ENCODE measurements at places on chromosomes 1 and 21.

DNA sequence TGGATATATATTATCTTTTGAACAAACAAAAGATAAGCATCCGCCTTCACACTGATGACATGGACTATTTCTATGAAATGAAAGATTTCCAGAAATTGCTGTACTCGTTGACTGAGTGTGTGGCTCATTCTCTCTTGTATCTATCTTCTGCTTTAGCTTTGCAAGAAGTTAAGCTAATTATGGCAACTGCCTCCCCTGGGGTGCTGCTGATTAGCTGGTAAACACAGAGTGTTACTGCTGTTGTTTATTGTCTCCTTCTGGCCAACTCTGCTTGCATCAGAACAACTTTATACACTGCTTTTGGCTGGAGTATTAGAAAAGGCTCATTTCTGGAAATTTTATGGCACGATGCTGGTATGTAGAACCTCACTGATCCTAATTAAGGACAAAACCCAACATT lies 95.6 kb upstream of the SNX7 start:
- DNase-seq, result no peak

GRCh38 chr1:62175568-62176179 lies 19.0 kb upstream of the L1TD1 start:
- DNase-seq, result peak; percentile 59

GRCh38 chr1:153577138-153577537 lies 11.5 kb upstream of the S100A2 start:
- no peak for DNase-seq

- no peak for DNase-seq
Measured at GRCh38 chr1:225044258-225044657, 114.8 kb downstream of the DNAH14 start.

DNA sequence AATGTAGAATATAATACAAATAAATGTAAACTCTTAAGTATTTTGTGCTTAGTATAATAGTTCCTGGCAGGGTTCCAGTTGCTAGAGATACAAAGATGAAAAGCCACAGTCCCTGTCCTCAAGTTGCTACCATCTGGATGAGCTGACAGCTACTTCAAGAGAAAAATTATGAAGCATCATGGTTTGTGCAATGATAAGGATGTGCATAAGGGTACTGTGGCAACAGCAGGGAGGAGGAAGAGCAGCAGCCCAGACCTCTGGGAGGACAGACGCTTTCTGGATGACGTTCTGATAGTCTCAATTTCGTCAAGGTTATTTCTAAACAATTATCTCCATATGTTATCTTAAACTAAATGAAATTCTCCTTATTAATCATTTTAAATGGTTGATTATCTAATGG lies 198.9 kb downstream of the NTNG1 start:
- peak; percentile 75 for DNase-seq

- DNase-seq, result no peak
Measured at GRCh38 chr1:155178441-155179111, 4.9 kb downstream of the TRIM46 start.
